ENCODE measurements at places on chromosomes 5 and 9.
A peak's percentile ranks its signal among the peaks of the same experiment; 100 is the strongest.

GRCh38 chr5:124343451-124343867, 403.0 kb downstream of the ZNF608 start:
- DNase-seq: peak; percentile 71

GRCh38 chr5:143826951-143827444, 15.0 kb downstream of the HMHB1 start:
- peak; percentile 91 for DNase-seq

GRCh38 chr5:179762079-179762780, 29.6 kb downstream of the MAML1 start:
- no peak for DNase-seq

- DNase-seq: peak; percentile 3
These were observed 85.5 kb downstream of the TEK start for GRCh38 chr9:27194401-27195091.

- no peak for DNase-seq
These were observed 15.9 kb upstream of the RUFY1 start for GRCh38 chr5:179534431-179534830.

DNA sequence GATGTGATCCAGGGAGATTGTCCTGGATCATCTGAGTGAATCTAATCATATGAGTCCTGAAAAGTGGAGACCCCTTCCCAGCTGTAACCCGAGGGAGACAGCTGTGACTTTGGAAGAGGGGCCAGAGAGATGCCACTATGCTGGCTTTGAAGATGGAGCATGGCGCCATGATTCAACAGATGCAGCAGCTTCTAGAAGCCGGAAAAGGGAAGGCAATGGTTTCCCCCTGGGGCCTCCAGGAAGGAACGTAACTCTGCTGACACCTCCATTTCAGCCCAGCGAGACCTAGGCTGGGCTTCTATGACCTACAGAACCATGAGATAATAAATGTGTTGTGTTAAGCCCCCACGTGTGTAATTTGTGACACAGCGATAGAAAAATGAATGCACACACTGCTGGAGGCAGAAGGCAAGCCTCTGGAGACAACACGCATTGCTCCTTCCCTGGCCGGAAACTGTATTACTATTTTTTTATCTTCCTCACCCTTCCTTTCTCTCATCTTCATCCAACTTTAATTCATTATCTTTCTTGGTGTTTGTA, 16.6 kb upstream of the SARDH start:
- no peak for DNase-seq

DNA sequence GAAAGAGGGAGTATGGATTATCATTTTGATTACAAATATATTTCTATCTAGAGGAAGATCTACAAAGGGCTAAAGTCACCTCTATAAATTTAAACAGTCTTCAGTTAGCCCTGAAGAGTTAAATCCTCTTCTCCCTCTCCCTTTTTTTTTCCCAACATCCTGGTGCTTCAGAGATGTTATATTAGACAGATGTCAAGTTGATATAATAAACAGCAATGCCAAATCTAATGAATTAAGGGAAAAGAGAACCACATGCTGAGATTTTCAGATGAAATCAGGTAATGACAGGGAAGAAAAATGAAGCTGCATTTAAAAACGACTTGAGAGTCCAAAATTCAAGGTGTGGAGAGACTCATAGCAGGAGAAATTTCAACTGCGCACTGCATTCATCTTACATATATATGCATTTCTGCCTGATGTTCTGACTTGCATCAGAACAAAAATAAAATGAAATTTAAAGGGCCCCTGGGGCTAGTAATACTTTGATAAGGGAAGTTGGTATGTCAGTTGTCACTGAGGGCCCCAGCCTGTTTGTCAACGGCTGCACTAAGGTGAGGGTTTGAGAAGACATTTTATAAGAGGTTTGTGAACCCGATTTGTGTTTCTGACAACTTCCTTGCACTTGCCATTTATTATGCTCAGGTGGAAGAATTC, 338.9 kb upstream of the PANK3 start:
- DNase-seq: no peak

DNA sequence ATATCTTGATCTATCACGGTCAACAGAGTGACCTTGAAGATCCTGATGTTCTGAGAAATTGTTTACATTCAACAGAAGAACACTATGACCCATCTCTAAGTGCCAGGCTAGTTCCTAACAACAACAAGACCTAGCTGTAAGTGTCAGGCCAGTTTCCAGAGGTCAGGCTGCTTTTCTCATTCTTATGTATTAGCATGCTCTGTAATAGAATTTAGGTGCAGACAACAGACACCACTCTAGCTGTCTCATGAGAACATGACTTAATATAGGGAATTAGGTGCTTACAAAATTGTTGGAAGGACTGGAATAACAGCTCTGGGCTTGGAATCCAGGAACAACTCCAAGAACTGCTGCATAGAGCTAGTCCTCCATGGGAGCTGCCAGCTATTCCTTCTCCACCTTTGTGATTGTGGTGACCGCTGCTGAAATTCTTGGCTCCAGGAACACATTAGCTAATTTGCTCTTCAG, 138.7 kb downstream of the SNX18 start:
- DNase-seq: peak; percentile 14

- no peak for DNase-seq
These were observed 580.2 kb upstream of the PTPRD start for GRCh38 chr9:11192993-11193392.

DNA sequence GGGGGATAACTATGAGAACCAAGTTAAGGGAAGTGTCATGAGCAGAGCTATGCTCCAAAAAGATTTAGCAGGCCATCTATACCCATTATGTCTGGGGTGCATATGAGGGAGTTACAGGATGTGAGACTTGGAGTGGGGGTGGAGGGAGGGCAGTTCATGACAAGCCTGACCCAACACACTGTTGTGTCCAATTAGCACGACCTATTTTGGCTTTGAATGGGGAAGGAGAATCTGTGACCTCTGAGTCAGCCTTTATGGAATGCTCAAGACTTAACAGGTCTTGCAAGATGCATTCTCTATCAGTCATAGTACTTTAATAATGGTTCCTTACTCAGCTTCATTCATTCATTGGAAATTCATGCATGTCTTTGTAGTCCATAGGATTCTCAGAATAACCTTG, 71.7 kb downstream of the GRIA1 start:
- DNase-seq: peak; percentile 67

DNA sequence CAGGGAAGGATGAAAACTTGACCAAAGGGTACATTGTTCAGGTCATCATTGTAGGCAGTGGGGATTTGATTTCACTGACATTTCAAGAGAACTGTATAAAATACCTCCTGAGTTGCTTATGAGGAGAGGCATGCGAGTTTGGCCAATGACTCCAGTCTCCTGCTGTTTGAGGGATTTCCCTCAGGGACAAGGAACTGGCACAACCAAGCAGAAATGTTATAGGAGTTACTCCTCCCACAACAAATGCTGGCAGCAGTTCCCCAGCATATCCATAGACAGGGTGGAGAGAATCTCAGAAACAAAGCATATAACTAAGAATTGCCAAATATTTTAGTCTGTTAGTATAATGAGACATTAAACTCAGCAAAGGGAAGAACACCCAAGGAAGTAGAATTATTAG, 47.2 kb upstream of the FBXL7 start:
- DNase-seq: peak; percentile 69

- no peak for DNase-seq
These were observed 1005.5 kb upstream of the PTPRD start for GRCh38 chr9:11618241-11618805.

DNA sequence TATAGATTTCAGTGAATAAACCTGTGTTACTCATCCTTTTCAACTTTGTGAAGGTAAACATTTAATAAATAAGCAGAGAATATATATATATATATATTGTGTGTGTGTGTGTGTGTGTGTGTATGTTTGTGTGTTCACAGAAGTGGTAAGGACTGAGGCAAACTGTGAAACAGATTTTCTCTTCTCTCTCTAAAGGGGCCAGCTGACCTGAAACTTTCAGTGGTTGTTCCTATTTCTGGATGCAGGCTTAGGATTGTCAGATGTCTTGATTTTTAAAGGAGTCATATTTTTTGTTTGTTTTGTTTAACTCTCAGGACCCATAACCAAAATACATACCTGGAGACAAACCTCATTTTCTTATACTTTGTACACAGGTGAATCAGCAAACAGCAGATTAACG, 714.9 kb upstream of the MEF2C start:
- DNase-seq: no peak

DNA sequence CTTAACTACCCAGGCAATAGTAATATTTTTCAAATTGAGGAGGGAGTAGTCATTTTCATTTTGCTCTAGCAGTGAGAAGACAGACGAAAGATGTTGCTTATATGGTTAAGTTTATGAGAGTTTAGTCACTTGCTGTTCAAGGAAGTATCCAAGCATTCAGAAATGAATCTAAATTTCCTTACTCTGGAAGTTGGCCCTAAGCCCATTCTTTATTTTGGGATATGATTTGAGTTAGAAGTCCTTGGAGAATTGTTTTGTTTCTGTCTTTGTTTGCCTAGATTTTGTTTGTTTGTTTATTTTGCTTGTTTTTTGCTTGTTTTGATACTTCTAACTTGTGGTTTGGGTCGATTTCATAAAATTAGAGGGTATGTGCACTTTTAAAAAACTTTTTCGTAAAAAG, 146.4 kb upstream of the FGF10 start:
- DNase-seq: no peak

GRCh38 chr9:95907794-95908193, 32.3 kb downstream of the ERCC6L2 start:
- no peak for DNase-seq

DNA sequence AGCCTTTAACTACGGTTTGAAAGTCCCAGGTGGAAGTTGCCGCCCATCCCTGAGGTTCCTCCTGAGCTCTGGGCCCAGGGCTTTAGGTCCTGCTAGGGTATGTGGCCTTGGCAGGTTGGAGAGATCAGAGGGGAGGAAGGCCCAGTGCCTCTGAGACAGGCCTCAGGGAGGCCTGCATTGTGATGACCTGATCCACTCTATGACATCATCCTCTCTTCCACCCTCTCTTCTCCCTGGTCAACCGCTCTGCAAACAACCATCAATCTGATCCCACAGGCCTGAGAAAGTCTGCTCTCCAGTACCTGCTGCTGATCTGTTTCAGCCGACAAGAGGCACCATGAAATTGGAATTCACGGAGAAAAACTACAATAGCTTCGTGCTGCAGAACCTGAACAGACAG, at the start of gene CCIN:
TSS of gene CCIN (plus strand) at position 223 of the 400 bp plus-strand sequence. CDS start at position 338, 115 bp downstream.
- no peak for DNase-seq

DNA sequence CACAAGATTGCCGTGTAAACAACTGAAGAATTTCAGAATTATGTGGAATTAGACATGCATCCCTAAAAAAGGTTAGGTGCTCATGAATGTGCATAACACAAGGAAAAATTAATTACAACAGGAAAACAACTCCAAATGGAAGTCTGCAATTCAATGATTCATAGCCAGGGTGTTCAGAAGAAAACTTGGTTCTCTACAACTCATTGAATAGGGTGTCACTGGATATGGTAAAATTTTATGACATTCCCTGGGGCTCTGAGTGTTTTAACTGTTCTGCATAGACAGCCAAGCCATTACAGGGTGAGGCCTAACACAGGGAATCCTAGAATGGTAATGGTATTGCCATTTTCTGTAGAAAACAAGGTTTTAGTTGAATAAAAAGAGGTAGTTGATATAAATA, 24.4 kb upstream of the ZSWIM6 start:
- DNase-seq: no peak

- DNase-seq: peak; percentile 24
These were observed 732 bp downstream of the SNAPC3 start for GRCh38 chr9:15423231-15423985.

DNA sequence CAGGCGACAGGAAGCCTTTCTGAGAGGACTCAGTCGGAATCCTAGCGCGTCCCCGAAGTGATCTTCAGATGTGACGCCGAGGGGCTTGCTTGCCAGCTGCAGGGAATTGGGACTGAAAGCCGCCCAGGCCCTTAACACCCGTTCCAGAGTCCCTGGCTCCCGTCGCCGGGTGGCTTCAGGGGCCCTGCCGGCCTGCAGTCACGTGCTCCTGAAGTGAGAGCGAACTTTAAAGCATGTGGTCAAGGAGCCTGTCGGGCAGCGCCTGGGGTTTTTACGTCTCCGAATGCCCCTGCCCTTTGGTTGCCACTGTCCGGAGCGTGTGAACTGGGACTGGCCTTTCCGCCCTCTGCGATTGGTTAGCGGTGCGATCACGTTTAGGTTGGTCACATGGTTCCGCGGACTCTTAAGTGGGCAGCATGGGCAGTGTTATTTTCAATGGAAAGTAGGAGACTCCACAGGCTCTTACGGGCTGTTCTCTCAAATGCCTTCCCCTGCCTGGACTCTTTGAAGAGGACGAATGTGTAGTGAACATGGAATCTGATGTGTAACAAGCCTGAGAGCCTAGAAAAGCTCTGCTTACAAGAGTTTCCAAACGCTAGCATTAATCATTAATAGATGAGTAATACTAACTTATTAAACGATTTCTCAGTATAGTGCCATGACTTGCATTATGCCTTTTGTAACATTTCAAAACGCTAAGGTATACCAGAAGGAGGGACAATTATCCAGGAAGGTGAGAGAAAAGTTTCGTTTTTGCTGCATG, 1.9 kb downstream of the VLDLR start:
- no peak for DNase-seq

DNA sequence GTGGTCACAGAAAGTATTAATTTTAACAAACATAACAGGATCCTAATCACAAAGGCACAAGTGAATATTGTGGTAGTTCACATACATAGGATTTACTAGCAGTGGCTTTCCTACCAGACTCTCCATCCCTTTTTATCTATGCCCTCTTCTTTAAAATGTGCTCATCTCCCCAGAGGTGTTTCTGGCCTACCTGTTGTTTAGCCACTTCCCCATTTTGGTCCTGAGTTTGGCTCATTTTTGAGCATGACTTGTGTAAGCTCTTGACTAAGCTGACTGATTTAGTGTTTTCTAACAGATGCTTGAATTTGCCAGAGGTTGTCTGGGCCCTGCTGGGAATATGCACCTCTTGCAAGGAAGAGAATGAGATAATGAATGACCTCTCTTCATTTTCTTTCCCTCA, 517.7 kb upstream of the CLINT1 start:
- no peak for DNase-seq

GRCh38 chr5:158761161-158761560, 338.6 kb downstream of the EBF1 start:
- DNase-seq: no peak

- DNase-seq: no peak
These were observed 5.3 kb downstream of the RALGDS start for GRCh38 chr9:133115604-133116345.

GRCh38 chr9:136342181-136343120, 15.1 kb downstream of the GPSM1 start:
- DNase-seq: peak; percentile 58

- DNase-seq: no peak
These were observed 16.0 kb upstream of the SMIM32 start for GRCh38 chr5:136208916-136209315.

DNA sequence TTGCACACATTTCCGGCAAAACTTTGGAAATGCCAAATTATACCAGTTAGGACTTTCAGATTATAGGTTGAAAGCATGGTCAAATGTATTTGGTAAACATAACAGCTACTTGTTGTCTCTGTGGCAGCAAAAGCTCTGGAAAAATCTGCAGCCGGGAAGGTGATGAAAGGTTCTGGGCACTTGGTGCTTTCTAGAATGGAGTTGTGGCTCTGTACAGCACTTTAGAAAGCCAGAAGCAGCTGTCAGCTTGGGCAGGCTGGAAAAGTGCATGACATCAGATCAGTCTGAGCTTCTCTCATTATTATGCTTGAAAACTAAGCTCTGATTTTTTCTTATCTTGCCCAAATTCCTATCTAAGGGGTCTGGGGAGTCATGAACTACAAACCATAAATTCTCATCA, 118.6 kb upstream of the MAST4 start:
- no peak for DNase-seq

Measured in fibroblast of gingiva (primary cell).